ENCODE measurements at places on chromosomes 1 and 21. TPM values are rescaled to one million over a fixed set of nuclear protein-coding genes. Genes with fewer than 3 reads are reported as not detected.
A peak's percentile ranks its signal among the peaks of the same experiment; 100 is the strongest.

- H3K27ac ChIP-seq: no peak overlapping the region
- H3K27me3 ChIP-seq: no peaks in the 10 kb centered on the region
- DNase-seq: no peak
- H3K4me1 ChIP-seq: no peaks in the 10 kb centered on the region
- H3K4me3 ChIP-seq: no peak overlapping the region
- H3K36me3 ChIP-seq: no peaks in the 10 kb centered on the region
Measured at GRCh38 chr1:224528900-224529299, 87.2 kb upstream of the CNIH3 start.

- H3K4me3 ChIP-seq: no peak overlapping the region
- no peaks in the 10 kb centered on the region for H3K36me3 ChIP-seq
- no peak for DNase-seq
- peaks cover 22% of the 10 kb centered on the region for H3K4me1 ChIP-seq
Measured at GRCh38 chr1:150165622-150166612, 16.2 kb downstream of the PLEKHO1 start.

GRCh38 chr1:28078680-28079626, 9.5 kb downstream of the EYA3 start:
- no peak for DNase-seq
- peaks cover 13% of the 10 kb centered on the region for H3K4me1 ChIP-seq
- H3K27ac ChIP-seq: peak overlapping the region; percentile 39
- H3K4me3 ChIP-seq: no peak overlapping the region
- peaks cover 17% of the 10 kb centered on the region for H3K36me3 ChIP-seq

DNA sequence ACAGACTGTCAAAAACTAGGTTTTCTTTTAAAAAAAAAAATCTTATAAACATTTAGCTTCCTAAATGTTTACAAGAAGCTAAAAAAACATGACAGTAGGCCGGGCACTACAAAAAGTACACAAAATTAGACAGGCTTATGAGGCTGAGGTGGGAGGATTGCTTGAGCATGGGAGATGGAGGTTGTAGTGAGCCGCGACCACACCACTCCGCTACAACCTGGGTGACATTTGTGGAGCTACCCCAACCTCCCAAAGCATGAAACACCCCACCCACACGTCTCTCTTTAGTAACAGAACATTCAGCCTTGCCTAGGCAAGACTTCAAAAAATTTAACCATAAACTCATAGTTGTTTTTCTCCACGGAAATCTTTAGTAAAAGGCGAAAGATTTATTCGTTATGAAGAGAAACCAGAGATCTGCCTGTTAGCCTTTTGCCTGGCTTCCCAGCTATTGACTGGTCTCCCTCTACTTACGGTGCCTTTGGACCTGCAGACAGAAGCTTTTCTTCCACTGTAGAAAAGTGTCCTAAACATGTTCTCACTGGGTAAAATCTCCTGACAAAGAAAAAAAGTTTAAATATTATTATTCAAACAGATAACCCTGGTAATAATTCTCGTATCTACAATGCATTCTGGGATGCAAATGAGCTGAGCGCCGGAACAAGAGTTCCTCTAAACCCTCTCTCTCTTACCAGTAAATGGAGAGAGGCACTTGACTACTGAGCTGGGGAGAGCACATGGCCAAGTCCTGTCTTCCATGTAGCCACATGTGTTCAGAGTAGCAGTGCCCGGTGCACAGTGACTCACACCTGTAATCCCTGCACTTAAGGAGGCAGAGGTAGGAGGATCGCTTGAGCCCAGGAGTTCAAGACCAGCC, 9.2 kb downstream of the RNU5D-1 start:
- peak; percentile 81 for DNase-seq
- no peak overlapping the region for H3K4me3 ChIP-seq
- H3K27ac ChIP-seq: peak overlapping the region; percentile 82

- no peak for DNase-seq
- H3K4me3 ChIP-seq: no peak overlapping the region
- H3K27me3 ChIP-seq: no peaks in the 10 kb centered on the region
- no peaks in the 10 kb centered on the region for H3K4me1 ChIP-seq
- no peaks in the 10 kb centered on the region for H3K36me3 ChIP-seq
Measured at GRCh38 chr1:214997685-214998084, 84.9 kb upstream of the KCNK2 start.

GRCh38 chr1:166365081-166365480, 198.3 kb upstream of the FAM78B start:
- no peaks in the 10 kb centered on the region for H3K4me1 ChIP-seq
- no peak overlapping the region for H3K4me3 ChIP-seq
- no peaks in the 10 kb centered on the region for H3K36me3 ChIP-seq
- no peak overlapping the region for H3K27ac ChIP-seq

The ALX3 gene
- total RNA-seq: not detected

The LHX8 gene
- total RNA-seq: not detected

The WLS gene
- 89.8 TPM for total RNA-seq
